ENCODE measurements at places on chromosomes 2 and 18. TPM values are rescaled to one million over a fixed set of nuclear protein-coding genes. Genes with fewer than 3 reads are reported as not detected.

GRCh38 chr18:25329783-25330182 lies 22.2 kb downstream of the ZNF521 start:
- DNase-seq = no peak

- no peak for DNase-seq
These were observed 219.7 kb downstream of the NDUFA10 start for GRCh38 chr2:239805414-239805813.

DNA sequence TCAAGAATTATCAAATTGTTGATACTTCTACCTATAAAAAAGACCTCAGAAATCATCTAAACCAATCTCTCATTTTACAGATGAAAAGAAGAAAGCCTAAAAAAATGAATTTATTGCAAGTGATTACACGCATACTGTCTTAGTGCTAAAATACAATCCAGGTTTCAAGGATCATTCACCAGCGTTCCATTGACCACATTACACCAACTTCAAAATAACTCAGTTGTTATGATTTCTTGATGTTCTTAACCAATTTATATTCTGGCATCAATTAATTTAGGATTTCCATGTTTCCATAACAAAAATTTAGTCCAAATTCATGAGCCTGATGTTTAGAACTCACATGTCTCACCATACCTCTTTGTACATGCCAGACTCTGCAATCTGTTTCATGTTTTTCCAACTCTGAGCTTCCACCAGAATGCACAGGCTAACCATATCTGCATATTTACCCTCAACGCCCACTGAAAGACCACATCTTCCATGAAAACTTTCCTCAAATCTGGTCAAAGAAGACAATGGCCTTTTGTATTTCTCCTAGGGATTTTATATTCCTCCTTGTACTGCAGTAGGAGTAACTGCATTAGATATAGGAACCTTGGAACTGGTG lies 2.1 kb upstream of the INSIG2 start:
- DNase-seq = no peak

DNA sequence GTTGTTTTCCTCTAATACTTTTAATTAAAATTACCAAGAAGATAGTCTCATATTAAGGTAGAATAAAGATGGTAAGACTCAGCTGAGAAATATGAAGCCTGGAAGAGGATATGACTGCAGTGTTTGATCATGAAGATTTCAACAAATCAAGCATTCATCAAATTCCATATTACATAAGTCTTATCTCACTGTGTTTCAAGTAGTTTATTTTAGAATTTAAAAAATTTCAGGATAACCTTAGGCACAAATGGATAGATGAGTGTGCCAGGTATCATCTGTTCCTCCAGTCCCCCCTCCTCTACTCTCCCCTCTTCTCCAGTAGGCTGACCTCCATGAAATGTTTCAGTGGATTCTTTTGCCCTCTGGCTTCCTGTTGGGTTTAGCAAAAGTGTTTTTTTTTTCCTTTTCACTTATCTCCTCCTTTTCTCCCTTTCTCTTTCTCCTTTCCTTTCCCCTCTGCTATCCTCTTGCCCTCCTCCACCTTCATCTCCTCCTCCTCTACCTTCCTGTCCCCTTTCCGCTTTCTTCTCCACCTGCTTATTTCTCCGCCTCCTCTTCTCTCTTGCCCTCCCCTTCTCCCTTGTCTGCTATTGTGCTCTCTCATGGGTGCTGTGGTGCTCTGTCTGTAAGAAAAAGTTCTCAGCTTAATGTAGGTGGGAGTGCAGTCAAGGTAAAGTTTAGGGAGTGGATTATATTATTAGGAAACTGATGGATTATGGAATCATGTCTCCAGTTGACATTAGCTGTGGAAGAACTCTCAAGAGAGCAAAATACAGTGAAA lies 72.8 kb downstream of the ABI2 start:
- DNase-seq = no peak

- peak; percentile 30 for DNase-seq
These were observed 844.3 kb downstream of the MBD2 start for GRCh38 chr18:53380063-53380639.

DNA sequence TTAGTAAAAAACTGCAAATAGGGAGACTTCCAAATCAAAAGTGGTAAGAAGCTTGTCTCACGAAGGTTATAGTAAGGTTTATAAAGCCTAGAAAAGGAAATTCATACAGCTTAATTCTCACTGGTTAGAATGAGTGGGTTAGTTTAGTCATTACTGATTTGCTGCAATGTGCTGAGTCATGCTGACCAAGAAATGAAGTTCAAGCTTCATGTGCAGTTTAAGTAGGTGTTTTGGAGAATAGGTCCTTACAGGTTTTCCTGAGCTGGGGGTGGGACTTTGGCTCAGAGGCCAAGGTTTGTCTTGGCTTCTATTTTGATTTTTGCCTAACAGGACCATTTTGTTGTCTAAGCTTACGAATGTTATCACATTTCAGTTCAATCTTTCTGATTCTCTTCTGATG lies 15.1 kb downstream of the CLIP4 start:
- peak; percentile 21 for DNase-seq

- DNase-seq = no peak
These were observed 120.8 kb downstream of the NFATC1 start for GRCh38 chr18:79516441-79516931.

KIAA2012 gene
- not detected for total RNA-seq

UGT1A3 gene
- not detected for total RNA-seq

Measured in G401 (cell line).